Epithelial cell of umbilical artery (primary cell): ENCODE measurements at places on chromosomes 1 and 21. TPM values are rescaled to one million over a fixed set of nuclear protein-coding genes. Genes with fewer than 3 reads are reported as not detected.

Gene KCNQ4
- under 0.01 TPM in 1 of 2 replicates, not detected in the other for total RNA-seq

Gene NFASC
- total RNA-seq = under 0.01 and 0.46 TPM in 2 replicates

Gene GPA33
- total RNA-seq = not detected in 2 replicates

Gene RXFP4
- total RNA-seq = not detected in 2 replicates

Gene SERBP1
- total RNA-seq = 299 and 384 TPM in 2 replicates

Gene LCE3E
- total RNA-seq = not detected in 2 replicates

Gene SLC5A9
- not detected in 2 replicates for total RNA-seq

Gene GCLM
- 15.9 and 29.3 TPM in 2 replicates for total RNA-seq

Gene LRRN2
- not detected in 2 replicates for total RNA-seq

Gene GLRX2
- total RNA-seq = 8.1 and 15.2 TPM in 2 replicates

Gene FAM163A
- under 0.01 TPM in 2 replicates for total RNA-seq
